Umbilical cord (tissue), 2 donors: ENCODE measurements at places on chromosomes 5 and 9.

DNA sequence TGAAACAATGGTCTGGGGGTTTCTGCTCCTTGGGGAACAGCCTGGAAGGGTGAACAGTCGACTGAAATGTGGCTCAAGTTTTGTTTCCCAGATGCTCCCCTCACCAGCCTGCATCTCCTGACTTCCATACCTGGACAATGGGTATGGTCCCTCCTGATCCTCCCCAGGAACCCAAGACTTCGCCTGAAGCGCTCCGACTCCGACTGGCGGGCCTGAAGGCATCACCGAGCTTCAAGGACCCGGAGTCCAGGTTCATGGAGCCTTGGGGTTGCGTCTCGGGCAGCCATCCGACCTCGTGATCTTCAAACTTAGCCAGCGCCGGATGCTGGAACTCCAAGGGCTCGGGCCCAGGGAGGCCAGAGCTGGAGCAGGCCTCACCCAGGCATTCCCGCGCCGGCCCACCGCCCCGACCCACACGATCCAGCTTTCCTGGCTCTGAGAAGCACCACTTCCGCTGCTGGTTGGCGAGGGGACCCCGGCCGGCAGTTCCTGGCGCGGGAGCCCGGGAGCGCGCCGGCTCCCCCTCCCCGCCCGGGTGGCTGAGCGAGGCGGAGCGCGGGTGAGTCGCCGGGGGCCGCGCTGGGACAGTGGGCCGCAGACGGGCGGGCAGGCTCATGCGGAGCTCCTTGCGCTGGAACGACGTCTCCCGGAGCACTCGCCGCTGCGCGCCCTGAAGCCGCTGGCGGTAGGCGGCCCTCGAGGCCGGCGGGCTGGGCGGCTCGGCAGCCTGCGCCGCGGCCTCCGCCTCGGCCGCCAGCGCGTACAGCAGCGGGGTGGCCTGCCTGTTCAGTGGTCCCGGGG, 5.2 kb downstream of the SHROOM1 start:
- DNase-seq = no peak

DNA sequence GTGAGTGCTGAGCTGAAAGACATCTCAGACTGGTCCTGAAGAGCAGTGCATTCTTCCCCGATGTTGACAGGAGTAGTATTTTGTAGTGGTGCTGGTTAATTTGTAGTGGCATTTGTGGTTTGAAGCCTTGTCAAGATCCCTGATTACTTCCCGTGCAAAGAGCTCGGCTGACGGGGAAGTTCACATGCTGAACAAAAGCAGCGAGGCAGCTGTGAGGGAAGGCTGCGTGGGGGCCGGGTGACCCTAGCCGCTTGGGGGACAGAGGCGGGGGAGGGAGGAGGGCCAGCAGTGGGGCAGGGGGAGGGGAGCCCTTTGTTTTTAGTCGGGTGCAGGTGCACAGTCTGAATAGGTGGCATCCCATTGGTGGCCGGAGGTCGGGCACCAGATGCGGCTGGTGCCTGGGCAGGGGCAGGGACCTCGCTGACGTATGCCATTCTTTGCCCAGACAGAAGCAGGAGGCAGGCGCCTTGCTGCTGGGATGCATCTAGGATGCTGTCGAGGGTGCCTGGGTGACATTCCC, 64.7 kb downstream of the CRB2 start:
- no peak for DNase-seq

DNA sequence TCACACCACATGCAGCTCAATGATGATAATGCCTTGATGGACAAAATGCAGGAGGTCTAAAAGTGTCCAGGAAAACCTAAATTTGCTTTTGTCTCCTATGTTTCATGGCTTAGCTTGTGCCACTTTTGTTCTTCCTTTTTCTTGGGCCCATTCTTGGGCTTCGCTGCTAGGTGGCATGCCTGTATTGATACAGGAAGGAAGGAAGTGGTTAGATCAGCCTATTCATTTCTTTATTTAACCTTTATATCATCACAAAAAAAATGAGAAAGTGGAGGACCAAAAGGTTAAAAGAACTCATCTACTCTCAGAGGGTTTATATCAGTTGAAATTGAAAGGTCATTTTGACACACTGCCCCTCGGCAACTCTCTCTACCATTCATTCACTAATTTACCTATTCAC, 260.2 kb downstream of the ARHGAP26 start:
- no peak for DNase-seq

GRCh38 chr9:8917956-8918739, 1118.6 kb upstream of the DMAC1 start:
- no peak for DNase-seq

- no peak for DNase-seq
Measured at GRCh38 chr5:124596595-124597421, 149.6 kb downstream of the ZNF608 start.

DNA sequence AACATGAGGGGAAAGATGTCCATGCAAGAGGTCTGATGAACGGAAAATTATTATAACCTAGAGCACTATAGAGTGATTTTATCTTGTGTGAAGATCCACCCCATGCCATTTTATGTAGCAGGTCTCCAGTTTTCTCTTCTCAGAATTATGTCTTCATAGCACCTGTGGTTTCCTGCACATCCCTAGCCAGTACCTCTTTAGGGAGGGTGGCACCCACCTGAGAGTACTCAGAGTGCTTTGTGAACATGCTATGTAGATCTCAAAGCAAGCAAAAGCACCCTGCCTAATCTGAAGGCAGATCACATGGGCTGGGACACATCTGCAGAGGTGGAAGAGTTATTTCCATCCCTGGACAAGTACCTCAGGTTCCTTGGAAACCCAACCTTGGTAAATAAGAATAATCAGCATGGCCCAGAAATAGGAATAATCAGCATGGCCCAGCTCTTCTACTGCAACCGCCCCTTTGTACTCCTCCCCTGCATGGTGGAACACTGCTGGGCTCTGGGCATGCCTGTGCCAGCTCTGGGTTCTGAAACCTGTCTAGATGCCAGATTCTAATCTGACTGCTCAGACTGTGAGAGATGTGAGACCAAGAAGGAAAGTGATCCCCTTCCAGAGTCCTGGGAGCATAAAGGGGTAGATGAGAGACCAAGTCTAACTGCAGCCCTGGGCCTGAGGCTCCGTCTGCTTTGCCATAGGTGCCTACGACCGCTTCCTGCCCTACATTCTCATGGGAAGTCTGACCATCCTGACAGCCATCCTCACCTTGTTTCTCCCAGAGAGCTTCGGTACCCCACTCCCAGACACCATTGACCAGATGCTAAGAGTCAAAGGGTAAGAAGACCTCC, 23.7 kb downstream of the SLC22A5 start:
- DNase-seq = no peak

DNA sequence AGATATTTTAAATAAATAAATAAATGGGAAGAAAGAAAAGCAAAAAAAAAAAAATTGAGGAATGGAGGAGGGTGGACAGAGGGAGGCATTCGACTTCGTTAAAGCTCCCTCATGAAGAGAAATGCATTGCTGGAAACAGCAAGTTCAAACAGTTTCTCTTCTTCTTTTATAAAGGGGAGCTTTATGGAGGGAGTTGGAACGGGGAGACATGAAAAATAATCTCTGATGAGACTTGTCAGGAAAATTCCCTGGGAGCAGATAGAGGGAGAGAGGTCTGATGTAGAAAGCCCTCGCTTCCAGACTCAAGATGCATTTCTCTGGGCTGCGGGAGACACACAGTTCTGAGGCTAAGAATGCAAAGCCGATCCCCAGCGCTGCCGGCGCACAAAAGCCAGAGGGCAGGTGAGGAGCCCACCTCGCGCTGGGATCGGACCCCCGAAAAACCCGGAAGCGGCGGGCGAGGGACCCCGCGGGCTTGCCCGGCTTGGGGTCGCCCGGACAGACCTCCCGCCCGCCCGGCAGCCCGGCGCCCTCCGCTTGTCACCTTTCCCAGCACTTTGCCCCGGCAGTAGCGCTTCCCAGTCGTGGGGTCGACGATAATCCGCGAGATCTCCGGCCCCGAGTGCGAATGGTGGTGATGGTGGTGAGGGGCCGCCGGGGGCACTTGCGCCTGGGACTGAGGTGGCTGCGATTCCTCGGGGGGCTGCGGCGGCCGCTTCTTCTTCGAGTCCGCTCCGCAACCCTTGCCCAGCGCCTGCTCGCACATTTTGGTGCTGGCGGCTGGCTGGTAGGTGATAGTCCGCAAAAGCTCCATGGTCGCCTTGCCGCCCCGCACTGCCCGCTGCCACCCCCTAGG, 512 bp downstream of the PLK2 start:
- peak; percentile 70 for DNase-seq

GRCh38 chr9:14438232-14439021, 124.5 kb upstream of the NFIB start:
- DNase-seq = no peak

DNA sequence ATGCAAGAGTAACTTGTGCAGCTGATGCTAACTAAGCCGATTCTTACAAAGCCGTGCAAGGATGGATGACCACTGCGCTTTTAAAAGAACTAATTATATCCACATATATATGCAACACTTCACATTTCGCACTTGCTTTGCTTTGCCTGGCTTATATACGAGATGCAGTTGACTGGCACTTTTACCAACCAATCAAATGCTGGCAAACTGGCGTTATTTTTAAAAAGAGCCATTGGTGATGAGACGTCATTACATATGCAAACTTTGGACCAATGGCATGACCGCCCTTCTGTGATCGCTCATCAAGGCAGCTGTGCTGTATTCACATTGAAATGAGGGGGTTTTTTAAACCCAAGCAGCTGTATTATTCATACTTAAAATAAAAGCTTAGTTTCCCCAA, 1147.7 kb upstream of the WWC1 start:
- DNase-seq = no peak

DNA sequence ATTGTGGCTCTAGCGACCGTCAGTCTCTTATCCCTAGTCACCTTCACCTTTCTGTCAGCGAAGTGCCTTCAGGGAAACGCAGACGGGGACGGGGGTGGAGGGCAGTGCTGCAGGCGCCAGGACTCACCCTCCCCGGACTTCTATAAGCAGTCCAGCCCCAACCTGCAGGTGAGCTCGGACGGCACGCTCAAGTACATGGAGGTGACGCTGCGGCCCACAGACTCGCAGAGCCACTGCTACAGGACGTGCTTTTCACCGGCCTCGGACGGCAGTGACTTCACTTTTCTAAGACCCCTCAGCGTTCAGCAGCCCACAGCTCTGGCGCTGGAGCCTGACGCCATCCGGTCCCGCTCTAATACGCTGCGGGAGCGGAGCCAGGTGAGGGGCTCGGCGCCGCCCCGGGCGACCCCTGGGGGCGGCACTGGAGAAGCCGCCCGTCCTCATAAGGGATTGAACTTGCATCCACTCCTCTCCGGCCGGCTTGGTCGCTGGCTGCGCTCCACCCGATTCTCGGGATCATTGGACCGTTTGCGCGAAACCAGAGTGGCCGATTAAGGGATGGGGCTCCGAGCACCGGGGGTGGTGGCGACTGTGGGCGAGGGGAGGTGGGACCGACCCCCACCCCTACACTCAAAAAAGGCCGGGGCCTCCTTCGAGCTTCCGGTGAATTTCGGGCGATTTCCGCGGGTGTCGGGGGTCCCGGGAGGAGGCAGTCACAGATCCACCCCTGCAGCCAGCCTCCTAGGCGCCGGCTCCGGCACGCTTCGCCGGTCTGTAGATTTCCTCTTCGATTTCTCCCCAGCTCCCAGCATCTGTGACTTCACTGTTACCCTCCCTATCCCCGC, 2.7 kb downstream of the PCDHGC5 start:
- no peak for DNase-seq

DNA sequence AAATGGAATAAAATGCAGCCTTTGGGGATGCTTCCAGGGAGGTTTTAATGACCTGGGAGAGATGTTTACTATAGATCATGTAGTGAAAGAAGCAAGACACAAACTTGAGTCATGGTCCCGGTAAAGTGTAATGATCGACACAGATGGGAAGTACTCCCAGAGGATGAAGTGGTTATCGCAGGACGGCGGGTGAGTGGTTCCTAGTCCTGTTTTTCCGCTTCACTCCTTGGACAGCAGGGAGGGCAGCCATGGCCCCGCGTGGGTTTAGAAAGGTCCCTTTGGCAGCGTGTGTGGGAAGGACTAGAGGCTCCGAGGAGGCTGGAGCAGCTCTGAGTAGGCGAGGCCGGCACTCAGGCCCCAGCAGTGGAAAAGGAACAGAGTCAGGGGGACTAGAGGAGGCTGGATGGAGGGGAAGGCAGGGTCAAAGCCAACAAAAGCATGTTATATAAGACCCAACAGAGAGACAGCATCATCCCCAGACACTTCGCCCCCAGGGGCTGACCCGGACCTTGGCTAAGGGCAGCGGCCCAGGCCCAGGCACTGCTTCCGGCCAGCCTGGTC, 49.2 kb upstream of the STXBP1 start:
- DNase-seq = no peak

DNA sequence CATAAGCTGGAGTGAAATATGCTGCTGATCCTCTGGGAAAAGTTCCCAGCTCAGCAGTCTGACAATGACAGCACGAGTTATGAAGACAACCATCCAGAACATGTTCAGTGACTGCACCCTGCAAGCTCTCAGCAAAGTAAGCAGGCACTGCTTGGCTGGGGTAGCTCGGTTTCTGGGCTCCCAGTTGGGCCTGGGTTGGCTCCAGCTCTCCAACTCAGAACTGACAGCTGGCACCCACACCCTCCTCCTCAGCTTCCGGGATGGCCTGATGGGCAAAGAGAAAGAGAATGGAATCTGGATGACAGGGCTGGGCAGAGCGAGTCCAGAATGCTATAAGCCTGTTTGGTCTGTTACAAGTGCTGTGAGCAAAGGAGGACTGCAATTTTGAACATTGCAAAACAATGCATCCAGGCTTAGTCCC, 185.0 kb downstream of the CSNK1G3 start:
- peak; percentile 92 for DNase-seq

GRCh38 chr9:14170392-14170931, 143.5 kb downstream of the NFIB start:
- DNase-seq = no peak

DNA sequence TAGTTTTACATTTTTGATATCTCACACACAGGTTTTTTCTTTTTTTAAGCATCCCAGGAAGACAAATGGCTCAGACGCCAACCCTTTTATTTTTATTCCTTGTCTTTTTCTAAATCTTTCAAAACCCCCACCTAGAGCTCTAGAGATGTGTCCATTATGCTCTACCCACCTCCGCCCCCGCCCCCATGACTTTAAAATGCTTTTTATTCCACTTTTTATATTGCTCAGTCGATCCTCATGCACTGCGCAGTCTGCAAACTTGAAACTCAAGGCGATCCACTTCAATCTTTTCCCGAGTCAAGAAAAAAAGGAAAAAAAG, 411 bp upstream of the MAT2B start:
- DNase-seq = no peak

DNA sequence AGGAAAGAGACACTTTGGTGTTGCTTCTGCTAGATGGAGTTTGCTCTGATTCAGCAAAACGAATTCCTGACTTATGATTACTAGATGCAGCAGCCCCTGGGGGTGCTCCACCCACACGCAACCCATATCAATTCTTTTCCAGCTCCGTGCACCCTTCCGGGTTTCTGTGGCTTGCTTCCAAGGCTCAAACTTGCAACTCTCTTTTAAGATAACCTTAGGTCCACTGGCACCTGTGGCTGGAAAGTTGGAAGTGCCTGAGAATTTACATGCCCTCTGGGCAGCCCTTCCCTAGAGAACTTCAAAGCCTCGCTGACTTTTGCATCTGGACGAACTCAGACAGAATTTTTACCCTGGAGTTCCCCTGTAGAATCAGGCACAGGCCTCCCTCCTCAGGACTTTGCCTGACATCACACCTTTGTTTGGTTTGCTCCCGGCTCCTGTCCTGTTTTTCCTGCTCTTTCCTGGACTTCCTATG, 224.9 kb downstream of the SNX18 start:
- no peak for DNase-seq
